Stimulated activated CD4-positive, alpha-beta T cell treated with anti-CD3 and anti-CD28 coated beads, TNF-alpha, amount 100 ng/mL, for 24 hours (primary cell): ENCODE measurements at places on chromosomes 16 and 17.

GRCh38 chr17:40342504-40343218, 21.9 kb downstream of the GJD3 start:
- DNase-seq: no peak

GRCh38 chr17:71548540-71549190, 572.2 kb upstream of the SOX9 start:
- no peak for DNase-seq

DNA sequence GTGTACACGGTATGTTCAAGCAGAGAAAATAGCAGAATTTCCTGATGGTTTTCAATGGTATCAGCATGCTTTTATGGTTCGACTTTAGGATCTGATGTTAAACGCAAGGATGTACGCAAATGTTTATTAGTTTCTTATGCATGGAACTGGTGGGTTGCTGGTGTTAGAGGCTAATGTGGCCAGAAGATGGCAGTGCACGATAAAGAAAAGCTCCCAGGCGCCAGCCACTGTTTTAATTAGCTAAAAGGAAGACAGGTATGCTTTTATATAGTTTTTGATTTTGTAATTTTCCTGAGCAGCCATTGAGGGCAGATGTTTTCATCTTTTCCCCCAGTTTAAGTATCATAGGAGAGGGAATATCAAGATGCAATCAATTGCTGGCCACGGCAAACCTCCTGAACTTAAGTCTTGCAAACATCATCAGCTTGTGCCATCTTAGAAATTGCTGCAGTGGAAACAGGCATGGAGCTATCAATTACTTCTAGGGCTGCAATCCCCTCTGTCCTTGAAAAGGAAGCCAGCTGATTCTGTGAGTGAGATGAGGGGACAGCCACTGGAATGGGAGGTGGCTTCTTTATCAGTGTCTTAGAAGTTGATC, 648.5 kb upstream of the RBFOX1 start:
- no peak for DNase-seq

DNA sequence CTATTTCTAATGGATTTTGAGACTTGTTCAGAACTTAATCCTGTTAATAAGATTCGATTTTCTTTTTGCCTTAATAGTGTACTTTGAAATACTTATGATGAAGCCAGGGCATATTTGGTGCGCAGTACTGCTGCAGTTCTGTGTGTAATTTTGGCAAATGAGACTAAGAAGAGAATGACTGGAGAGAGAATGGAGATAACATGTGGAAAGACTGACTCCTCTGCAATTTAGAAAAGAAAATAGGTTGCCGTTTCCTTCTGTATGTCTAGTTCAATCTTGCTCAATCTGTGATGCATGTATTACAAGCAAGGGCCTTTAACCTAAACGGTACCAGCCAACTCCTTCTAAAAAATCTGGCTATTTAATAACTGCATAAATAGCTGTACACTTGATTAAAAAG, 285.1 kb upstream of the CDH11 start:
- no peak for DNase-seq

- peak; percentile 31 for DNase-seq
These were observed at the start of gene FLII for GRCh38 chr17:18258356-18259038. TSS of gene FLII (minus strand) at chr17:18258738. CDS start at chr17:18258690, 48 bp downstream.

- no peak for DNase-seq
These were observed 10.5 kb upstream of the QRICH2 start for GRCh38 chr17:76318586-76318985.

DNA sequence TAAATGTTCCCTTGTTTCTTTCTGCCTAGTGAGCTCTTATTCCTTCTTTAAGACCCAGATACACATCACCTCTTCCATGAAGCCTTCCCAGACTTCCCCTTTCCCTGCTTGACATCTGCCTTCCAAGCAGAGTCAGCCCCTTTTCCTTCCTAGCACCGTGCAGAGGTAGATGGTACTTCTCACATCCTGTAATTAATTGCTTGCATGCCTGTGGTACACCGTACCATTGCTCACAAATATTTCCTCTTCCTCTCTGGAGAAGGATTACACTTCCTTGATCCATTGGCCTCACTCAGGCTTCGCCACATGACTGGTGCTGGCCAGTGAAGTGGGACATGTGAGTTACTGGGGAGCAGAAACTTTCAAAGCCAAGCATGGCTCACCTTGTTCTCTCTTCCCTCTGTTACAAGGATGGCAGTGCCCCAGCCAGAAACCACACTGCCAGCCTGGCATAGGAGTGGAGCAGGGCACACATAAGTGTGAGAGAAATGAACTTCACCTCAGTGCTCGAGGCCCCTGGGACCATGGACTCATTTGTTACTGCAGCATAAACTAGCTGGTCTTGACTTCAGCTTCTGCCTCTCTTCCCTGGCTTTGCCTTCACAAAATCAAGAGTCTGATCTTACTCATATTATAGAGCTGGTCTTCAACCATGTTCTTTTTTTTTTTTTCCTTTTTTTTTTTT, 44.0 kb downstream of the SOST start:
- DNase-seq: no peak

DNA sequence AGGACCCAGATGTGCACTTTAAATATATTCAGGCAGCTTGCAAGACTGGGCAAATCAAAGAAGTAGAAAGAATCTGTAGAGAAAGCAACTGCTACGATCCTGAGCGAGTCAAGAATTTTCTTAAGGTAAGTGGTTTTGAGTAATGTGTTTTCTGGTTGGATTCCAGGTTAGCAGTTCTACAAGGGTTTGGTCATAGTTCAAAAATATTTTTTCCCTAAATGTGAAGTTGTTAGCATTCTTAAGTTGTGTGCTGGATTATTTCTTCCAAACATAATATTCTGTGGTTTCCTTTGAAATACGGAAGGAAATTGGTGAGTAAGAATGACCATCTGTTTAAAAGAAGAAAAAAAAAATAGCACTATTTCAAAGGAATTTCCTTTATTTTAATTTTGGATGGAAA, 38.4 kb downstream of the PTRH2 start:
- no peak for DNase-seq

GRCh38 chr16:3480901-3481695, 14.2 kb downstream of the C16orf90 start:
- DNase-seq: no peak

GRCh38 chr16:89268987-89269735, 51.7 kb downstream of the ZNF778 start:
- no peak for DNase-seq

DNA sequence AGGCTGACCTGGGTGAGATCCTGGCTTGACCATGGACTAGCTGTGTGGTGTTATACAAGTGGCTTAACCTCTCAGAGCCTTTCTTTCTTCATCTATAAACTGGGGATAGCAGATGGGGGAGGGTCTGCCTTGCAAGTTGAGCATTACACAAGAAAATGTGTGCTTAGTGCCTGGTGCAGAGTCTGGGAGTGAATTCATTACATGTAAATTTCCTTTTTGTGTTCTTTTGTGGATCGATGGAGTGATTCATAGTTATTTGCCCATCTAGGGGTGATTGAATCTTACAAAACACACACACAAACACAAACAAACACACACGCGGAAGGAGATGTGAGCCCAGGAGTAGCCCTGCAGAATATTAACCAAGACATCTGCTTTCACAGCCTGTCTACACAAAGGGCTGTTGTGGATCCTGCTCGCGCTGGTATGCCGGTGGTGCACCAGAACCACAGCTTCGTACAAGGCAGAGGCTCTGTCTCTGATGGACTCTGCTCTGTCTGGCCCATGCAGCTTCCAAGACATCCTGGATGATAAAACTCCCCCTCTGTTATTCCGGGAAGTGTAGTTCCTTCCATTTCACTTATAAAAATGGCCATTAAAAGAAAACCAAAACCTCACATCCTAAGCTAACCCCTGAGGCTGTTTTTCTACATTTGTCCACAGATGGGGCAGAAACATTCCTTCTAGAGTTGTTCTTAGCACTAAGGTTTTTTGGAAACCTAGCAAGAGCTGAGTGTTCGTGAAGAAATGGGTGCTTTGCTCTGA, 86.1 kb downstream of the UTP18 start:
- DNase-seq: no peak

DNA sequence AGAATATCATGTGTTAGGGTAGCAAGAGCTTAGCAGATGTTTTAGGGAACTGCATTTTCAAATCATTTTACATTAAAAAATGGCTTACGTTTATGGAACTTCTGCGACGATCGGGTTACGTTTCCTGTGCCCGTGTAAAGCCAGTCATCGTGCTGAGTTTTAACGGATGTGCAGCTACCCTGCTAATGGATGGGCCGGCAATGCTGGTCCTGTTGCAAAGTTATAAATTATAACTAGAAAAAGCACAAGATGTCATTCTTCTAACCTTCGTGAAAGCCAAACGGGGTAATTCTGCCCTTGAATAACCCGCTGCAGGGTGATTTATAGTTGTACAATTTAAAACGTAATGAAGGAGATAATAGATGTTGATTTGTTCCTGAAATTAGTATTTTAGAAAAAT, 339.2 kb downstream of the WWOX start:
- DNase-seq: no peak

DNA sequence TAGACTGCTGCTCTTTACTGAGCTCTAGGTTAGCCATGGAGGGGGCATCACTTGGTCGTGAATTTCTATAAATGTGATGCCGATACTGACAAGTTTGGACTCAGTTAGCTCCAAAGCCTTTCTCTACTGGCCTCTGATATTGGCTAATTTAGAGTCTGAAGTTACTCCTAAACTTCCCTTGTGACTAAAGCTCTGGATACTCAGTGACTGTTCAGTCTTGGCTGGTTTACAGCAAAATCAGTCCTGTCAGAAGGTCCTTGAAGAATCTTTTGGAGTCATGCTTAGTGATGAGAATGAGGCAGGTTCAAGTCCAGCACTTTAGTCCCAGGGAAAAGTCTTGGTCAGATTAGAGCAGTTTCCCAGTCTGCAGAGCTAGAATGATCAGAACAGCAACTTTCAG, 197.5 kb upstream of the HS3ST4 start:
- DNase-seq: no peak

GRCh38 chr16:80014241-80014939, 413.9 kb upstream of the MAF start:
- DNase-seq: no peak

GRCh38 chr17:65022137-65022536, 34.4 kb downstream of the GNA13 start:
- no peak for DNase-seq

- no peak for DNase-seq
These were observed 27.5 kb downstream of the KCNJ16 start for GRCh38 chr17:70102531-70102930.

GRCh38 chr16:79844603-79845002, 244.1 kb upstream of the MAF start:
- no peak for DNase-seq

GRCh38 chr16:6020162-6020985, 922.8 kb upstream of the EEF2KMT start:
- no peak for DNase-seq

DNA sequence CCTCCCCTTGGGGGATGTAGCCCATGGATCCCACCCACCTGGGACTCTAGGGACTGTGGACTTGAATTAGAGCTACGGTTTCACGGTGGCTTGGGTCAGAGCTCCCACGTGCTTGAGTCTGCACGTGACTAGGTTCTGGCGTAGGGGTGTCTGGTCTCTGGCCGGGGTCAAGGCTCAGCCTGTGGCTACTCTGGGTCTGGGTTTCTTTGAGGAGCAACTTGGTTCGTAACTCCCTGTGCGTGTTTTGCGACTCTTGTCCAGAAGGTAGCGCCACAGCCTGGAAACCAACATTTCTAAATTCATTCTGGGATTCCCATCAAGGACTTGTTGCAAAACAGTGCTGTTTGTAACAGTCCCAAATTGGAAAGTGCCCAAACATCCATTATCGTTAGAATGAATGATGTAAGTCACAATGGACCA, 470 bp upstream of the GGT6 start:
- DNase-seq: no peak

DNA sequence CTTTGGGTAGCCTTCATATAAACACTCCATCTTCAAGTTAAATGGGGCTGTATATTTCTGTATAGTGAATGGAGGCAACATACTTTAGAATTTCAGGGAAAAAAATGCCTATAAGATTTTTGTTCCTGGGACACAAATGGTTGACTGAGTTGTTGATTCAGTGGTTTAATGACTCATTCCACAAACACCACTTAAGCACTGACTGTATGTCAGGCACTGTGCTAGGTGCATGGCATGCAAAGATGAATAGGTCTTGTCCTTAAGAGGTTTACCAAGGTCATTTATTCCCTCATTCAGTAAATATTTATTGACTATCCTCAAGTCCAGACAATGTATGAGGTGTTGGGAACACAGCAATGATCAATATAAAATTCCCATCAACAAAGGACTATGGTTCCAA, 417.1 kb downstream of the CA10 start:
- no peak for DNase-seq

GRCh38 chr16:15495898-15496297, 61.5 kb downstream of the BMERB1 start:
- DNase-seq: no peak

- DNase-seq: no peak
These were observed 12.0 kb downstream of the LRRC37B start for GRCh38 chr17:32019228-32019627.

DNA sequence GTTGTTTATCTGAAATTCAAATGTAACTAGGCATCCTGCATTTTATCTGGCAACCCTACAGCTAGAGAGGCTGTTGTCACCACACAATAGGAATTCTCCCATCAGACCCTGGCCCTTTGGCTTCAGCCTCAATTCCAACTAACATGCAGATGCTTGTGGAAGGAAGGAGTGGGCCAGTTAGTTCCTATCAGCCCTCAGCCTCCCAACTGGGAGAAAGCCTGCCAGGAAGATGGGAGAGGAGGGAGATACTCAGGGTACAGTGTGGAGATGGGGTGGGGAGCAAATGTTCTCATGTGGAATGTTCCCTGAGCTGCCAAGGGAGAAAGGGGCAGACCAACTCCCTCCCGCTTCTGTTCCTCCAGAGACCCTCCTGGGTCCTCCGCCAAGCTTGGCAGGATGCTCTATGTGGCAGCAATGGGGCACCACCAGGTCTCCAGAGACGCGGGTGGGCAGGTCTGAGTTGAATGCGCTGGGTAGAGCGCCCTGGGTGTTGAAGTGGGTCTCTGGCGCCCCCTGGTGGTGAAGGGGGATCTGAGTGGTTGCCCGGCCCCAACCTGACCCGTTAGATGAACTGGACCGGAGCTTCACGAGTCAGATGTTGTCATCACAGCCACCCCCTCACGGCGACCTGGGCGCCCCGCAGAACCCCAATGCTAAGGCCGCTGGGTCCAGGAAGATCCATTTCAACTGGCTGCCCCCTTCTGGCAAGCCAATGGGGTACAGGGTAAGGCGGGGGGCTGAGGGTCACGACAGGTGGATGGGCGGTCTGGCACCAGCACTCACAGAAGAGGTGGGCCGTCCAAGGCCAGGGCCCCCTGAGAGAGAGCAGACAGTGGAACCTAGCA, 15.2 kb downstream of the GALK1 start:
- DNase-seq: peak; percentile 88

- DNase-seq: no peak
These were observed 168.9 kb downstream of the SHISA9 start for GRCh38 chr16:13070268-13070667.
